ENCODE measurements at places on chromosomes 4 and X.

DNA sequence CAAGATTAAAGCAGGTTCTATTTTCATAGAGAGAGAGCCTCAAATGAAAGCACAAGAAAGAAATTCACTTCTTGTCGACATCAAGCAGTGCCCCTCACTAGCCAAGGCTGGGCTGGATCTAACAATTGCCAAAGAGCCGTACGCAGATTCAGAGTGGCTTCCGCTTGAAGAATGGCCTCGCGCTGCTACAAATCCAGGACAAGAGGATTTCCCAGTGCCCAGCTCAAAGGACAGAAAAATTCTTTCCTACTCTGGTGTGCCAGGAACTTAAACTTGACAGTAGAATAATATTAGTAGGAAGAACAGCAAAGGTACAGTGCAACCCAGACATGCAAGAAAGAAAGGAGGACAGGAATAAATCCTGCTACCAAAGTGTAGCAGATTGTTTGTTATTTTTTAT lies 56.5 kb upstream of the PPARGC1A start:
- no peak for DNase-seq

DNA sequence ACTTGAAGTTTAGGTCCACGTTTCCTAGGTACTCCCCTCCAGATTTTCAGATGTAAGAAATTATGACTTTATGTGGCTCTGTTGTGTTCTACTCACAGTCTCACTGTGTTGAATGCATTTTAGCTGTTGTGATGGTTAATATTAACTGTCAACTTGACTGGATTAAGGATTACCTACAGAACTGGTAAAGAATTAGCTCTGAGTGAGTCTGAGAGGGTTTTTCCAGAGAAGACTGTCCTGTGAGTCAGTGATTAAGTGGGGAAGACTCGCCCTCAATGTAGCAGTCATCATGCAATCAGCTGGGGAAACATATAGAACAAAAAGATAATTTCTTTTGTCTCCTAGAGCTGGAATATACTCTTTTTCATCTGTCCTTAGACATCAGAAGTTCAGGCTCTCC lies 493.4 kb downstream of the ACTRT1 start:
- no peak for DNase-seq

DNA sequence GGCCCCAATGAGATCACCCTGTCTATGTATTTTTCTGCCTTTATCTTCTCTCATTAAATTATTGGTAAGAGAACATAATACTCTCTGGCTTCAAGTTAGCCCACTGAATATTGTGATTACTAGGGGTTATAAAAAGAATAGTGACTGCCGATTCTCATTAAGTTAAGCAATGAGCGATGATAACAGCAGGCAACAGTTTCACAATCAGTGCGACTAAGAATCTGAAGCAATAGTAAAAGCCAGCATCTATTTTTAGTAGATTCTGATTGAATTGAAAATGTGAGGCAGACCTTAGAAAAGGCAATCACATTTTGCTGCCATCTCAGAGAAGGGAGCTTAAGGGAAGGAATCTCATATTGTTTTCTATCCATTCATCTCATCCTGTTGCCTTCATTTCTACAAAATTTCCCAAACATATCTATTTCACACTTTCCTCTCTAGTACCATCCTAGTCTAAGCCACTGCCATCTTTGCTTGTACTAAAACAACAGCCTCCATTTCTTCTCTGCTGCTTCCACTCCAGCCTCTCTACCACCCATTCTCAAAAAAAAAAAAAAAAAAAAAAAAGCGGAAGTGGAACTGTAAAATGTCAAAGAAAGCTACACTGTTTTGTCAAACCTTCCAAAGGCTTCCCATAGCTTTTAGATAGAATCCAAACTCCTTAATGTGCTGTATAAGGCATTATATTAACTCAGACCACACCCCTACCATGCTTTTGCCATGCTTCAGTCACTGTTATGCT lies 17.4 kb downstream of the GABRA4 start:
- DNase-seq = no peak

DNA sequence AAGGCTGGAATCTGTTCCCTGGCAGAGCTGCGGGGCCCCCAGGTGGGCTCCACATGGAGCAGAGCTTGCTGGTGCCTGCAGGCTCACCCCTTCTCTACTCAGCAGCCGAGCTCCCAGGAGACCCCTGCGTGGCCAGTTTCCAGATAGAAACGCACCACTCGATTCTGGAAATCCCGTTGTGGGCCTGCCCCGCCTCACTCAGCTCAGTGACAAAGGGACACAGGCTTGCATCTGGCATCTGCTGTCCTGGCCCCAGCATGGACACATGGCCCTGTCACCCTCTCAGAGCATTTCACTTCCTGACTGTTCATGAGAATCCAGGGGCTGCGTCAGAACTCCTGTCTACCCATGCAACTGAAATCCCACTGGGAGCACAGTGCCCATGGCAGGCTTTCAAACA lies 20.5 kb upstream of the C4orf50 start:
- DNase-seq = no peak

DNA sequence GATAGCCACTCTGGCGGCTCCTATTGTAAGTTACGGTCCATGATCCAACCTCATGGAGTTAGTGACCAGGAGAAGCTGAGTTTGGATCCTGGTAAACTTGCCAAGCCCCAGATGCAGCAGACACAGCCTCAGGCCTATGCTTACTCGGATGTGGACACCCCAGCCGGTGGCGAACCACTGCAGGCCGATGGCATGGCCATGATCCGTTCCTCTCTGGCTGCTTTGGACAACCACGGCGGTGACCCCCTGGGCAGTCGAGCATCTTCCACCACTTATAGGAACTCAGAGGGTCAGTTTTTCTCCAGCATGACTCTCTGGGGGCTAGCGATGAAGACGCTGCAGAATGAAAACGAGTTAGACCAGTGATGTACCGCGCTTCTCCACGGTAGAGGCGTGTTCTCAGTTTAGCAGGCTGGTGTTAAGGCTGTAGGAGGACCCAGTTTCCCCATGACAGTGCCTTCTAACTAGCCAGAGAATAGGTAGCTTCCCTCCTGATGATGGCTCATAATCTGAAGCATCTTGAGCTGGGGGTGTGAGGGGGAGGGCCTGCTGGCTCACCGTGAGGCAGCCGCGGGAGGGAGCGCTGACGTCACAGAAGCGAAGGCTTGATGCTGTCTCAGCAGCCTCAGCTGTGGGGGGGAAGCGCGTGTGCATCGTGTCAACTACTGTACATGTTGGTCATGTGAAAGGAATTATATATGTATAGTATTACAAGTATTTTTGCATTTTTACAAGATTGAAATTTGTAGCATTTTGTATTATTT lies 31.1 kb downstream of the ZBTB49 start:
- DNase-seq = no peak
